ENCODE measurements at places on chromosomes 4 and X.

- DNase-seq = no peak
Observed at GRCh38 chr4:96753216-96753615, 913.3 kb downstream of the PDHA2 start.

DNA sequence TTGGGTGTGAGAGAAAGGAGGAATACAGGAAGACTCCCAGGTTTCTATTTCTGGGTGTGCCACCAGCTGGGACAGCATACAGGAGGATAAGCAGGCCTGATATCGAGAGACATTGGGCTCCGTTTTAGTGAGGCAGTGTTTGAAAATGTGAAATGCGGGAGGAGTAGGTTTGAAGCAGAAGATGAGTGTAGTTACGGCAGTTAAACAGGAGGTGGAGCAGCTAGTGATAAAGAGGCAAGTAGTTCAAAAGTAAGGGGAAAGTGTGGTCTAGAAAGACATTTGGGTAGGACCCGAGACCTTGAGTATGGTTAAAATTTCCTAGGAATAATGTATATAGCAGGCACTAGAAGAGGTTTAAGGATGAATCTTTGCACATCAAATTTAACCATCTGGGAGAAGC, 42.4 kb downstream of the DCUN1D4 start:
- DNase-seq = no peak

- no peak for DNase-seq
Observed at GRCh38 chr4:189436207-189436606, 504.5 kb upstream of the FRG1 start.

- DNase-seq = peak; percentile 57
Observed at GRCh38 chr4:88211473-88212252, 53.2 kb upstream of the ABCG2 start.

- DNase-seq = no peak
Observed at GRCh38 chr4:24750106-24750505, 45.3 kb upstream of the SOD3 start.

DNA sequence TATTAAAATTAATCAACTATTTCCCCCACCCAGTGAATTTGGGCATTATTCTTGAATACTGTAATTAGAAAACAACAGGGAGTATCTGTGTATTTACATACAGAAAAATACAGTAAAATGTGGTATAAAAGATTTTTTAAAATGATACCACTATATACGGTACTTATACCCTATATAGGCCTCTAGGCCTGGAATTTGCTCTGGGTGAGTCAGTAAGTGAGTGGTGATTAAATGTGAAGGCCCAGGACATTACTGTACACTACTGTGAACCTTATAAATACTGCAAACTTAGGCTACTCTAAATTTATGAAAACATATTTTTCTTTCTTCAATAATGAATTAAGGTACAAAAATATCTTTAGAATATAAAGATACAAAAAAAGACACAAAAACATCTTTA, 6.3 kb upstream of the CSN3 start:
- DNase-seq = no peak

Measured in stimulated activated CD8-positive, alpha-beta memory T cell treated with anti-CD3 and anti-CD28 coated beads, Interleukin-4, amount 100 ng/mL, for 48 hours (primary cell).